Activated CD4-positive, alpha-beta T cell treated with anti-CD3 and anti-CD28 coated beads for 1 hour (primary cell): ENCODE measurements at places on chromosomes 2 and 18.
A peak's percentile ranks its signal among the peaks of the same experiment; 100 is the strongest.

- DNase-seq: peak; percentile 80
Observed at GRCh38 chr2:26184555-26185303, 11.8 kb downstream of the GAREM2 start.

DNA sequence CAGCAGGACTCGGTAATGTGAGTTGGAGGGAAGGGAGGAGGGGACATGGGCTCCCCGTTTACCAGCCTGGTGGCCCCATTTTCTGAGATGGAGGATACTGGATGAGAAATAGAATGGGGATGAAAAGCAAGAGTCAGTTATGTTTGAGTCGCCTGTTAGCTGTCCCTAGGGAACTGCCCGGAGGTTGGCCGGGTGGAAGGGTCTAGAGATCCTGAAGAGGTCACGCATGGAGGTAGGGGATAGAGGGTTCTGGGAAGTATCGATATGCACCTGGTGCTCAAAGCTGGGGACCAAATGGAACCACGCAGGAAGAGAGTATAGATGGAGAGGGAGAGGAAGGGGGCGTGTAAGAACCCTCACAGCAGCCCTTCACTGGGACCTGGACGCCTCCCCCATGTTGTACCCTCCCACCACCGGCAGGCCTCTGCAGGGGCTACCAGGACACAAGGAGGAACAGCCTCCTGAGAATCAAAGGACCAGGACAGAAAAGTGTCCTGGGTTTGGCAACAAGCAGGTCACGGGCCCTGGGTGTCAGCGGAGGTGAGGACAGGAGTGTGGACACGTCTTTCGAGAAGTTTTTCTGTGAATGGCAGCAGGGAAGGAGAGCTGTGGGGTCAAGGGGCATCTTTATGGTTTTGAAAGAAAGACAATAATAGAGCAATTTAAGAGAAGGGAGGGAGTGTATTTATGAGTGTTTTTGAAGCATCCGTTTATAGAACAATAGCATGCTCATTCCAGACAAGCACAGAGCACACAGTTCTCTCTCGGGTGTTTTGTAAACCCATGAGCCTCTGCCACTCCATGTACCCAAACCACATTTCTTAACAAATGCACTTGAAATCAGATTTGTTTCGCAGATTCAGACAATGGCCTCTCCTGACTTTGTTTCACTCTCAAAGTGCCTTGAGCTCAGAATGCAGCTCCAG lies 132.2 kb downstream of the SMAD7 start:
- no peak for DNase-seq

- no peak for DNase-seq
Observed at GRCh38 chr18:74407888-74408287, 49.2 kb downstream of the DIPK1C start.

GRCh38 chr18:3631887-3632286 lies 181.9 kb downstream of the TGIF1 start:
- DNase-seq: no peak

GRCh38 chr2:27915191-27915590 lies 24.7 kb downstream of the BABAM2 start:
- DNase-seq: no peak

GRCh38 chr18:3450012-3450798 lies at the start of gene TGIF1:
Gene TGIF1, plus strand, starts transcription at chr18:3450172. Its CDS starts 318 bp downstream, at chr18:3450490.
- peak; percentile 63 for DNase-seq

GRCh38 chr2:36404754-36405153 lies 49.2 kb downstream of the CRIM1 start:
- no peak for DNase-seq

DNA sequence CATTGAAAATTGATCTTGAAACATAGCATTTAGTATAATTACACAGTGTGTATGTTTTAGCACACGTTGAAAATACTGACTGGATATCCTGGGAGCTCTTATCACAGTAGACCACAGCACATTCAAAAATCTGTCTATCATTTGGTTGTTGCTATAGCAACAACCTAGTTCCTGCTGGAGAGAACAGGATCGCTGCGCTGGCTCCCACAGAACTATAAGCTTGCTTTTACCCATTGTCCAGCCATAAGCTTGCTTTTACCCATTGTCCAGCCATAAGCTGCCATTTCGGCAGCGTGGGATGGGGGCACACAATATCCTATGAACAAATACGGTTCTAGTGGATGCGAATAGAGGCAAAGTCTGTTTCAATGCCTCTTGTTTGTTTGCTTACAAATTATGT lies 70.4 kb upstream of the ST6GAL2 start:
- no peak for DNase-seq

DNA sequence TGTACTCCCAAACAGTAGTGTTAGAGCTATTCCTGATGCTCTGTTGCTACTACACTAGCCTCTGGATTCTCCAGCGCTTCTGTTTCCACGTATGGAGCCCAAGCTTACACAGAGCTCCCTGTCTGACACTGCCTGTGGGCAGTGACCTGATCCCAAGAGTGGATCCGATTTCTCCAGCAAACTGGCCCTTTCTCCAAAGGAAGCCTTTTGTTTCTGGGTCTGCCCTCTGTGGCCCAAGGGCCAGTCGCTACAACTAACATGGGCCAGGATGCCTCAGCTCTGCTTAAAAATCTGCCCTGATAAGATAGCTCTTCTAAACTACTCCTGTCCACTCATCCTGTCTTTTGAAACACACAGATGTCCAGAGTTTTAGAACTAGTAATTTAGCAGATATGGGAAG lies 172.6 kb upstream of the NRP2 start:
- DNase-seq: no peak

DNA sequence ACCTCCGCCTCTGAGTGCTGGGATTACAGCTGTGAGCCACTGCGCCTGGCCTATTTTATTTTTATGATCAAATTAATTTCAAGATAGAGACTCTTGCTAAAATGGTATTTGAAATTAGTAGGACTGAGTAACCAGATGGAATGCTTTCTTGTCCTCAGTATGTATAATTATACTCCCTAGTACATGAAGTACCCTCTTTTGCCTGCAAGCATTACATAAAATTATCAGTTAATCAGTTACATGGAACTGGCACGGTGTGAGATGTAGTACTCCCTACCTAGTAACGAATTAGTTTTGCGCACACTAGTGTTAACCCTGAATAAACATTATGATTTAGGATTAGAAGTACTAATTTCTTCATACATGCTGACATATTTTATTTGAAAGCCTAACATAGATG lies 41.6 kb downstream of the RBBP8 start:
- DNase-seq: no peak

GRCh38 chr2:233689031-233689430 lies 3.7 kb upstream of the UGT1A6 start:
- no peak for DNase-seq

- DNase-seq: no peak
Observed at GRCh38 chr2:160826496-160826895, 332.9 kb upstream of the RBMS1 start.

GRCh38 chr2:73985308-73986084 lies 786 bp downstream of the TET3 start:
- no peak for DNase-seq

DNA sequence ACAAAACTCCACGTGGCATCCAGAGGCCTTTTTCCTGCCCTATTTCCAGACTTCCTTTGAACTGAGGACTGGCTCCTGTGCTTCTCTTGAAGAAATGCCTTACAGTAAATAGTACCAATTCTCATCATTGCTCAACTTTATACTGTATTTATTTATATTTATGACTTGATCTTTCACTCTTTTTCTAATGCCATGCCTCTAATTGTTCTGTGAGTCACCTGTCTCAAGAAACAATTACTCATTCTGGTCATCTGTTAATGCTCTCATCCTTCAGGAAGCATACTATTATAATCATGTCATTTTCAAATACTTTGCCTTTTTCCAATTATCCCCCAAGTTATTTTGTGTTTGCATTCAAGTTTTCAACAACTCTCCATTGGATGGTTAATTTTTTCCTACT lies 85.9 kb downstream of the DCDC2C start:
- DNase-seq: no peak

DNA sequence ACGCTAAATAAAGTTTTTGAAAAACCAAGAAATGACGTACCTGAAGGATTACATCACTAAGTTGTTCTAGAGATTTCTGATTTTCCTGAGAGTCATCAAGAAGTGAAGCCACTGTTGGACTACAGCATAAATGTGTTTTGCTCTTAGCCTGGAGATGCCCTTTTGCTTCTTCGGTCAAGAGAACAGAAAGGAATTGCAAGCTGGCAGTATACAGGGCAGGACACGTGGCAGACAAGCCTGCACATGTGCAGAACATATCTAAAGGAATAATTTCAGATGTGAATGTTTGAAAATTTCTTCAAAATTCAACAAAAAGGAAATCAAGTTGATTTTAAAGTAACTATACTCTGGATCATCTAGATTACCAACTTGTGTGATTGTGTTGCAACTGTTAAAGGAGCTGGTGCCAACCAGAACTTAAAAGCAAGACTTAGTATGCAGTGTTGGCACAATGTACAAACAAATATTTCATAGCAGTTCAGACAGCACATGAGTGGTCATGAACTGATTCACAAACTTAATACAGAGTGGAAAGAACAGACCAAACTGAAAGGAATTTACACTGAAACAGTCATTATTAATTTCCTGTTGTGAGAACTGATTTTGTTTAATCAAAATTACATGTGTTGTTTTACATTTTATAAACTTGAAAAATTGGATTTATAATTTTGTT lies 100.4 kb upstream of the CD226 start:
- DNase-seq: no peak

- DNase-seq: no peak
Observed at GRCh38 chr2:219002395-219003266, 9.4 kb upstream of the CRYBA2 start.

DNA sequence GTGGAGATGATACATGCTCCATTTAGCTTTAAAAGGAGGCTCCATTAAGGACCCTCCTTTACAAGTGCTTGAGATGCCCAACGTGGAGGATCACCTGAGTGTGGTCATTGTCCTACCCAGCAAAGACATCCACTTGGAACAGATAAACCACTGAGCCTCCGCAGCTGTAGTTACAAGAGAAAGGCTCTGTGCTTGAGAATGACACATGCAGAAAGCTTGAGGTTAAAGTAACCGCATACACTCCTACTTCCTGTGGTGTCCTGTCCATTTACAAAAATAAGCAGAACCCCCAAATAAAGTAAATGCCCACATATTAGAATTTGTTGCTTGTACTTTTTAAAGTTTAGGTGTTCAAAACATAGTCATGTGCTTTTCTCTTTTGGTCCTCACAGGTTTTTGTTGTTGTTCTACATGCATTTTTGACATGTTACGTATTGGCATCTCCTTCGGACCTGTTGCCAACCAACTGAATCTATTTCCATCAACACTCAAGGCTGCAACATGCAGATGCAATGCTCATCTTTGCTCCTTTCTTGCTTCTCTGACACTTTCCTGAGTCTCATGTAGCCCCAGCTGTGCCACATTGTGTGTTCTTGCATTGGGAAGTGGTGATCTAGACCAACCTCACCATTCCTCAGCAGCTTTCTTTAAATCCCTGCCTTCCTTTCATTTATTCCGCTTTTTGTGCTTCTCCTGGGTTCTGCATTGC lies 56.0 kb downstream of the SERPINB7 start:
- no peak for DNase-seq

DNA sequence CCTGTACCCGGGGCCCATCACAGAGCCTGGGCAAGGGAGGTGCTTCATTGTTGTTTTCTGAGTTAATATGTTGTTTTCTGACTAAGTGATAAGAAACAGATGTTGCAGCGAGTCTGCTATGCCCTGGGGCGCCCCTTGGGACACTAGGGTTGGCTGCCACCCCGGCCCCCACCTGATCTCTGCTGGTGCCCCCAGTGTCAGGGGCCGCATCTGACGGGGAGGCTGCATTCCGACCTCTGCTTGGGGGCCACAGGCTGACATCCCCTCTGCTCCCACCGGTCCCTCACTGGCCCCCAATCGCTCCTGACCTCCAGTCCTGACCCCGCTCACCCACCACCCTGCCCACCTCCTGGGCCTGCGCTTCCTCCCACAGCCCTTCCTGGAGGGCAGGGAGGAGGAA lies 65.9 kb downstream of the LONRF2 start:
- DNase-seq: no peak

DNA sequence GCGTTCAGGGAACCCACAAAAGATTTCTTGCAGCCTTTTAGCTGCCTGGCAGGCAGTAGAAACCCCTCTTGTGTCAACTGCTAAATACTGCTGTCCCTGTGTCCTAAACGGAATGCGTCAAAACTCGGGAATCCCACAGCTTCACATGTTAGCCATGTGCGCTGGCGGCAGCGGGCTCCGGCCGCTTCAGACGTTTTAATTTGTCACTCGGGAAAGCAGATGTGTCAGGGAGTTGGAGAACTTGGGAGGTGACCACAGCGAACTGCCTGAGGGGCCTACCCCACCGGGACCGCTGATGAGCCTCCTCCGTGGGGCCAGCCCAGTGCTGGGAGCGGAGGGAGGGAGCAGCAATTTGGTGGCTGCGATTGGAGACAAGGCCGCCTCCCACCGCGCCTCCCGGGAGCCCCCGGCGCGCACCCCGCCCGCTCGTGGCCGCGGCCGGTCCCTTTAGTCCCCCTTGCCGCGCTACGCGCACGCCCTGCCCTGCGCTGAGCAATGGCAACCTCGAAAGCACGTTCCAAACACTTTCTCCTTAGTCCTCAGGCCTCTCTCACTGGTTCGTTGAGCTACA lies 146.1 kb upstream of the SATB2 start:
- no peak for DNase-seq

DNA sequence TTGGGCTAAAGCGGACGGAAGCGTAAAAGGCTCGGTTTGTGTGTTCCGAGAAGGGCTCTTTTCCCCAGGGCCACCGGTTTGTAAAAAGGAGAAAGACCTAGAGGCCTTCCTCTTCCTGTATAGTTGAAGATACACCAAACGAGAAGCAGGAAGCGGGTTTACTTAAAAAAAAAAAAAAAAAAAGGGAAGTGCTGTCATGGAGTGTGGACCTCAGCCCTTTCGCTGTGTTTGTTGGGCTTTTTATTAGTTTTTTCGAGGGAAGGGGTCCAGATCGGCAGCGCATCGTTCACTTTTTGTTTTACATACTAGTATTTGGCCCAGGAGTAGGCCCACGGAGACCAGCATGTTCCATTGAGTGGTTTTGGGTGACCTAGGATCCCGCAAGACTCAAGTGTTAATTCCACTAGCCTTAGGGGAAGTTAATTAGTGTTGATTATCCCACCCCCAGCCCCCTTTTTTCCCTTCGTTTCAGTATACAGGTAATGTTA lies 676 bp downstream of the ACTR2 start:
- no peak for DNase-seq
